Stimulated activated CD8-positive, alpha-beta memory T cell treated with anti-CD3 and anti-CD28 coated beads, Interleukin-15, amount 100 ng/mL, for 4 hours (primary cell): ENCODE measurements at places on chromosomes 5 and 9.

GRCh38 chr5:1513326-1514026 lies 10.3 kb downstream of the LPCAT1 start:
- DNase-seq: no peak

- no peak for DNase-seq
These were observed 288.4 kb upstream of the PCSK5 start for GRCh38 chr9:75602060-75602459.

DNA sequence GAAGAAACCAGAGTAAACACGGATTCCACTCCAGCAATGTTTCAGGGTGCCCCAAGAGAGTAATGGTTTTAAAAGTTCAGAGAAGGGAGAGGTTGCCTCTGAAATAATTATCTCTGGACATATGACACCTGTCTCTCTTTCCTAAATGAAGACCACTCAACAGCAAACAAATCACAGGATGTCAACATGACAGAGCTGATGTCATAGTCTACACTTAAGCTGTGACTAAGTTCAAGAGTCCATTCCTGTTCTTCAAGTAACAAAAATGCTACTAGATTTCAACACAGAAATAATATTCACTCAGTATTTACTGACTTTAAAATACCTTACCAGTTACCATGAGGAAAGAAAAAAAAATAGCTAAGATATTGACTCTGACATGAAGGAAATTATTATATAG lies 44.7 kb upstream of the SLC30A5 start:
- no peak for DNase-seq

GRCh38 chr9:128294142-128294541 lies 18.1 kb downstream of the SWI5 start:
- DNase-seq: no peak

GRCh38 chr9:137009938-137010732 lies 13.8 kb upstream of the CLIC3 start:
- DNase-seq: no peak

- DNase-seq: no peak
These were observed 20.2 kb downstream of the NNT start for GRCh38 chr5:43623048-43623680.

DNA sequence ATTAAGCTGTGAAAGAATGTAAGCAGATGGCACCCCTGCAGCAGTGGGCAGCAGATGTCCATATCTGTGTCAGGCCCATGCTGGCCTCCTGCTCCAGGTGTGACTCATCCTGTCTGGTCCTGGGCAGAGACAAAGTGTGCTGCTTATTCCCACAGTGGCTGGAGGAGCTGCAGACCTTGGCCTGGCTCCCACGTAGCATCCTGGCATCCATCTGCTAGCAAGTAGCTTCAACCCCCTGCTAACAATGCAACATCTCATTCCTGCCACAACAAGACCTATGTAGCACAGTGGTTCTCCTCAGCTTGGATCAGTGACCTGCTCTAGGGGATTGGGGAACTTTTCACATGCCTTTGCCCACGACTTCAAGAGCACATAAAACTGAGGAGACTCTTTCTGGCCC lies 126.4 kb upstream of the SLC12A2 start:
- no peak for DNase-seq

- no peak for DNase-seq
These were observed 16.2 kb upstream of the SLC6A3 start for GRCh38 chr5:1461396-1461795.

- DNase-seq: no peak
These were observed 2.9 kb upstream of the RNF130 start for GRCh38 chr5:180074462-180074861.

- DNase-seq: no peak
These were observed 184.9 kb downstream of the PCSK1 start for GRCh38 chr5:96248131-96248530.

DNA sequence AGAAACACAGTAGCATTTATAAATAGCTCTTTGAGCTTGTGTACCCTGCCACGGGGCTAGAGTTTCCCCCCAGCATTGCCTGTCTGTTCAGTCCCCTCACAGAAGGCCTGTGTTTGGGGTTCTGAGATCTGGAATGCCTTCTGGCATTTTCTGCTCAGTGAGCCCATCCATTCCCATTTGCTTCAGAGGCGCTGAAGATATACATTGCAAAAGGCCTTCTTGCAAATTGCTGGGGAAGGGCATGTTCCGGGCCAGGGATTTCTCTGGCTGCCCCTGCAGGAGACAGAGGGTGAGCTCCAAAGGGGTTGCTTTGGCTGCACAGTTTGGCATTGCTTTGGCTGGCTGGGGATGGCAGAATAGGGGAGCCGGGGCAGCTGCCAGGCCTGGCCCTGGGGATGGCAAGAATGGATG lies 308.4 kb downstream of the MSX2 start:
- no peak for DNase-seq

GRCh38 chr9:28197653-28198052 lies 624.4 kb upstream of the C9orf72 start:
- DNase-seq: no peak

DNA sequence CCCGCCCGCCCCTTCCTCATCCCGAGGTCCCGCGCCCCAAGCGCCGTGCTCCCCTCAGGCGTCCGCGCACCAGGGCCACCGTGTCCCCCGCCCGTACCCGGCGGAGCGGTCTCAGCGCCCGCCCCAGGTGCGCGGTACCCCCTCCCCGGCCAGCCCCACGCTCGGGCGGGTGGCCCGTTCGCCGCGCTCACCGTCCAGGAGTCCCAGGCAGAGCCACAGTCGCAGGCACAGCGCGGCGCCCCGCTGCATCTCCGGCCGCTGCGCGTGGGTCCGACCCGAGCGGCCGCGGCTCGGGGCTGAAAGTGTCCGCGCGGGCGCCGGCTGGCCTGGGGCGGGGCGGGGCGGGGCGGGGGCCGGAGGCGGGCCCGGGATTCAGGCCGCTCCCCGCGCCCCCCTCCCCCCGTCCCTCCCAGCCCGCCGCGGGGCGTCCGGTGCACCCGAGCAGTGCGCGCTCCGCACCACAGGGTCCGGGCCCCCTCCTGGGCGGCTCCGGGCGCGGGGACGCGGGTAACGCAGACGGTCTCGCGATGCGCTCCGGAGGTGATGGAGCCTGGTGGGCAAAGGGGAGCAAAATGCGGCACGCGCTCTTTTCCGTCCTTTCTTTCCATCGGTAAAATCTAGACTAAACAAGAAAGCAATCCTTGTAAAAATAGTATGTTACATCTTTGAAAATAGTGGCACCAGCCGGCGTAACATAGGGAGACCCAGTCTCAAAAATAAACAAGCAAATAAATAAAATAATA lies at the start of gene FLT4:
TSS of gene FLT4 (minus strand) at position 304 of the 743 bp plus-strand sequence. CDS start at position 249, 55 bp downstream.
- no peak for DNase-seq

DNA sequence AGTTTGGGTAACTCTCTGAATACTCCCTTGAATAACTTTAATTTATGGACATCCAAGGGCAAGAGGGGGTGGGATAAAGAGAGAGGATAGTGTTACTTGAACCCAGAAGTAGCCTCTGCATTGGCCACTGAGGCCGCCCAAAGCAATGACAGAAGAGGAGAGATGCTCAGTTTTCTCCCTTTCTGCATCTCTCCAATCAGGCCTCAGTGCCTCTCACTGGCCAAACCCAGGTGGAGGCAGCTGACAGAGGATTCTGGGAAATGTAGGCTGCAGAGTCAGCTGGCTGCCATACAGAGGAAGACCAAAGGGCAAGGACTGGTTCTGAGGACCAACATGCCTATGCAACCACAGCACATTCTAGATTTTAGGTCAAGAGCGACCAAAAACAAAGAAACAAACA lies 719.4 kb downstream of the MAT2B start:
- DNase-seq: no peak

GRCh38 chr5:11130131-11130530 lies 369.1 kb upstream of the DAP start:
- DNase-seq: no peak

DNA sequence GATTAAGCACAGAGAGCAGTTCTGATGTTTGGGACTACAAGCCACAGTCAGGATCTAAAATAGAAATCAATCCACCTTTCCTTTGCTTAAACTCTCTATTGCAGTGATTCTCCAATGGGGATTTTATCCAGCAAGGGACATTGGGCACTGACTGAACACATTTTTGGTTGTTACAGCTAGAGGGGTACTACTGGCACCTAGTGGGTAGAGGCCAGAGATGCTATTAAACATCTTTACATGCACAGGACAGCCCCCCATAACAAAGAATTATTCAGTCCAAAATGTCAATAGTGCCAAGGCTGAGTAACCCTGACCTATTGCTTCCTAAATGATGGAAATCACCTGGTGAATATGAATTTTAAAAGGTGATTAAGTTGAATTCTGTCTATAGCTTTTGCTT lies 12.0 kb downstream of the ZNF622 start:
- DNase-seq: no peak

GRCh38 chr9:130630506-130631330 lies 33.7 kb upstream of the PRDM12 start:
- no peak for DNase-seq

DNA sequence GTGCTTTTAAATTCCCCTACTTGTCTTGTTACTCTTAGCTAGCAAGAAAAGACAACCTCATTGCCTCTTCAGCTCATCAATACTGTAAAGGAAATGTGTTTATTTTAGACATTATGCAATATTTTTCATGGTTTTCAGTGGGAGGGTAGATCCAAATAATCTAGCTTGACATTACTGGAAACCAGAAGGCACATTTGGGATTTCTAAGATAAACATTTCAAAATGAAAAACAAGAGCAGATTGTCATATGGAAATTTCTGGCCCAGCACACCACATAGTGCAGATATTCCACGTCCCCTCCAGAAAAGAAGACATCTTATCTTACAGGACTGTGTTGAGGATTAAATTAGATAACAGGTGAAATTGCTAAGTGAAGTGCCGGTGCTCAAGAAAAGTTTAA lies 296.9 kb downstream of the MSX2 start:
- DNase-seq: no peak

DNA sequence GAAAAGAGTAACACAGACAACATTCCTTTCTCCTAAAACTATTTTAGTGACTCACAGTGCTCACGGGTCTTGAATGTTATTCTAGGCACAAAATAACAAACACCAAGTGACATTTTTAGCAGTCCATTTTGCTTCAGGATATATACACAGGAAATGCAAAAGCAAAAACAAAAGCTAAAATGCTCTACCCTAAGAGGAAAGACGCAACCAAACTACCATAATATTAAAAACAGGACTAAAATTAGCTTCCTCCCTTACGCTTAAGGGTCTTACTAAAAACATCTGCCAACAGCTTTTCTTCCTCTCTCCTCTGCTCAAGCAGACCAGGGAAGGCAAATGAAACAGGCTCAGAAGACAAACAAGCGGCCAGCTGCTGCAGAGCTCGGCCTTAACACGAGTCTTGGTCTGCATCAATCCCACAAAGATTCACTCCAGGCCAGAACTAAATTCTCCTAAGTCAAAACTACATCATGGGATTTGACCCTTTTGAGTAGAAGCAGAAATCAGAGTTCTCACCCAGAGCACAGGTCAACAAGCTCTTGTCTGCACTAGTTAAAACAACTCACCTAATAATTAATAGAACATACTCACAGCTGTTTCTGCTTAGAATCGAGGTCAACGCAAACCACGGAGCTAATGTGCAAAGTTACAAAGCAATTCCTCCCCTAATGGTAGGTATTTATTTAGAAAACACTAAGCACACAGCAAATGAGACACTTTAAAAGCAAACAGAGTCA lies 62.3 kb downstream of the RAPGEF1 start:
- DNase-seq: no peak

GRCh38 chr5:172733131-172733973 lies 37.6 kb downstream of the DUSP1 start:
- DNase-seq: no peak

- no peak for DNase-seq
These were observed 19.2 kb upstream of the SHB start for GRCh38 chr9:38088006-38088925.

GRCh38 chr5:60185231-60186099 lies 291.9 kb upstream of the PDE4D start:
- DNase-seq: no peak

DNA sequence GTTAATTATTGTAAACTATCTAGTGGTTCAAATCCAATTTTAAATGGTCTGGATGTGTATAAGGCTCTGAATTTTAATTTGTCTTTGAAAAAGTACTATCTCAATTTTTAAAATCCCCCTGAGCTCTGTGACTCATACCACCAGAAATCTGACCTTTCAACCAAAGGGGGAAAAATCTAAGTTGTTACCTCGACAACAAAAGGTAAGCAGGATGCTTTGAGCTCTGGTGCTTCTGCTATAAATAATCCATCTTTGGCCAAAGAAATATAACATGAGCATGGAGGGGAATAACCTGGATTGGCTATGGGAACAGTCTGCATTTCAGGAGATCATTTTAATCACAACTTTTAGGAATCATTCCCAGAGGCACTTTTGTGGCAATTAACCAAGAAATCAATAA lies 76.3 kb upstream of the PCSK1 start:
- no peak for DNase-seq

DNA sequence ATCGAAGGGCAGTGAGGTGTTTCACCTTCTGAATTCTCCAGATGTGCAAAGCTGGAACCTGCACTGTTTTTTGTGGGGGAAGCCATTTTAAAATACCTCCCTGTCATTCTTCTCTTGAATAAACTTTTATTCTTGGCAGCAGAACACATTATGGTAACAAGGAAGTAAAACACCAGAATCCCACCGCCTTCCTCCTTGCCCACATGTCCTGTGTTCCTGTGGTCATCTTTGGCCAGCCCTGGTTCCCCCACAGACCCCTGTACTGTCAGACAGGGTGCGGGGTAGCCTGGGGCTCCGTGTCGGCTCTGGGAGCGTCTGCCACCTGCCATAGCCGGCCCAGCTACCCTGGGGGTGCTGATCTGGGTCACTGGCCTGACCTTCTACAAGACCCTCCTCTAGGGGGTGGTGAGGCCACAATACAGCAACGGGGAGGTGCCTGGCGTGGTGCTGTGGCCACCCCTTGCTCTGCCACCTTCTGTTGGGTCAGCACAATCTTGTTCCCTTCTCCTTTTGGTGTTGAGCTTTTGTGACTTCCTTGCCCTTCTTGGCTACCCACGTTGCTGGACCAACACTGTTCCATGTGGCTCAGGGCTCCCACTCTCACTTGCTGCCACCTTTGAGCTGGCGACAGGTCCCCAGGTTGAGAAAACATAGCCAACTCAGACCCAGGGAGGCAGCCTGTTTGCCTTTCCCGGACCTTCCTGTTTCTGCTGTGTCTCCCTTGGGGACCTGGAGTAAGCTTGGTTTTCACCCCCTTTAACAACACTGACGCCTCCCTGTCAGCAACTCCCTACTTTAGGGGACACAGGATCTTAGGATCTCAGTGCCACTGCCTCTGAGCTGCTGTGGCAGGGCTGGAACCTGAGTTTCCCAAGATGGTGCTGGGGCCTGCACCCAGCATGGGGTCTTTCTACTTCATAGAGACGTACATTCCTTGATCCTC lies 4.8 kb downstream of the WNK2 start:
- DNase-seq: no peak

DNA sequence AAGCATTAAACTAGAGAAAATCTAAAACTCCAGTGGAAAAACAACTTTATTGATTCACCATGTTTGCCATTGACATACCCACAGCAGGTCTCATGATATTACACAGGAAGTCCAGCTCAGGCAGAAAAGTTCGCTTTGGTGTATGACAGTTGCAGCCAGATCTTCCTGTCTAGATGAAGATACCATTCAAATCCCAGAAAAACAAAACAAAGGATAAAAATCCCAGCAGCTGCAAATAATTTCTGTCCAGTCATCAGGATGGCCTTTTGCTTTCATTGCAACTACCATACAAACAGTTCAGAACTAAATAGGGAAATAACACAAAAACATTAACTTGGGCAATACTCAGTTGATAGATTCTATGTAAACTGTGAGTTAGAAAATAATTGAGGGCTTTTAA lies 136.0 kb upstream of the NREP start:
- DNase-seq: no peak

- DNase-seq: no peak
These were observed 11.7 kb downstream of the CAVIN4 start for GRCh38 chr9:100589582-100589981.
